ENCODE measurements at places on chromosomes 11 and 22. TPM values are rescaled to one million over a fixed set of nuclear protein-coding genes. Genes with fewer than 3 reads are reported as not detected.

GRCh38 chr11:108906329-108906728 lies 241.5 kb downstream of the DDX10 start:
- DNase-seq, result no peak
- H3K27ac ChIP-seq, result no peak overlapping the region
- no peak overlapping the region for H3K4me3 ChIP-seq
- no peaks in the 10 kb centered on the region for H3K4me1 ChIP-seq
- no peaks in the 10 kb centered on the region for H3K36me3 ChIP-seq

DNA sequence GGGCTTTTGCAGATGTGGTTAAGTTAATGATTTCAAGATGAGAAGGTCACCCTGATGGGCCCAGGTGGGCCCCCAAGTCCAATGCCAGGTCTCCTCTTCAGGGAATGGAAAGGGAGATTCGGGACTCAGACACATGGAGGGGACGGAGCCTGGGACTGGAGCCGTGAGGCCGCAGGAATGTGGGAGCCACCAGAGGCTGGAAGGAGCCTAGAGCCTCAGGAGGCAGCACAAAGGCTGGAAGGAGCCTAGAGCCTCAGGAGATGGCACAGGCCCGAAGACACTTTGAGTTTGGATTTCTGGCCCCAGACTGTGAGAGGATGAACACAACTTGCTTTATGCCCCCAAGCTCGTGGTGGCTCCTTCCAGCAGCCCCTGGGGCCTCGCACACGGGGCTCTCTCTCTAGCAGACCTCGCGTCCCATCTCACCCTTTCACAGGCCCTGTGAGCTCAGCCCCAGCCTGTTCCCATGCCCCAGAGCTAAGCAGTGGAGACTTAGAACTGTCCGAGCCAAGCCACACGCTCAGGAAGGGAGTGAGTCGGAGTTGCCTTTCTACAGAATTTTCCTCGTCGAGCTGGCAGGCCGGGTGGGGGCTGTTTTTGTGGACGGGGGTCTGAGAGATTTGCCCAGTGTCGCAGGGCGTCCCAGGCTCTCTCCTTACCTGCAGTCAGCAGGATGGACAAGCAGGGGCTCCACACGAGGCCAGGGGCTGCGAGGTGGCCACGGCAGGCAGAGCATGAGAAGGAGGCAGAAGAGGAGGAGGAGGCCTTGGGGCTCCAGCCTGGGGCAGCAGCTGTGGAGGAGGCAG lies 937.6 kb downstream of the BRD1 start:
- H3K36me3 ChIP-seq, result no peaks in the 10 kb centered on the region
- no peak for DNase-seq
- H3K27me3 ChIP-seq, result no peaks in the 10 kb centered on the region
- H3K4me3 ChIP-seq, result no peak overlapping the region

DNA sequence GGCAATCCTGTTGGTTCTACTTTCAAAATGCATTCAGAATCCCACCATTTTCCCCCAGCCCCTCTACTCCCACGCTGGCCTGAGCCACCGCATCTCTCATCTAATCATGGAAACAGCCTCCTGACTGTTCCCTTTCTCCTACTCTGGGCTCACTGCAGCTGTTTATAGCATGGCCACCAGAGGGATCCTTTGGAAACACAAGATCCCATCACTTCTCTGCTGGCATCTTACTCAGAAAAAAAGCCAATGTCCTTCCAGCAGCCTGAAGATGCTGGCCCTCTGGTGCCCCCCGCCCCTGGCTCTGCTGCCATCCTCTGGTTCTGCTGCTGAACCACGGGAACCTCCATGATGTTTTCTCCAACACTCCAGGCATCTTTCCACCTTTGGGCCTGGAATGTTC lies 11.1 kb downstream of the MS4A8 start:
- DNase-seq, result no peak
- no peaks in the 10 kb centered on the region for H3K4me1 ChIP-seq
- no peak overlapping the region for H3K27ac ChIP-seq
- peaks cover 18% of the 10 kb centered on the region for H3K27me3 ChIP-seq

- no peak overlapping the region for H3K27ac ChIP-seq
- H3K27me3 ChIP-seq, result peaks cover 13% of the 10 kb centered on the region
- H3K4me3 ChIP-seq, result no peak overlapping the region
- DNase-seq, result no peak
- no peaks in the 10 kb centered on the region for H3K4me1 ChIP-seq
- H3K36me3 ChIP-seq, result no peaks in the 10 kb centered on the region
Measured at GRCh38 chr22:44801476-44801875, 49.1 kb downstream of the ARHGAP8 start.

- DNase-seq, result no peak
- no peaks in the 10 kb centered on the region for H3K36me3 ChIP-seq
- peaks cover 34% of the 10 kb centered on the region for H3K4me1 ChIP-seq
- no peaks in the 10 kb centered on the region for H3K27me3 ChIP-seq
- H3K27ac ChIP-seq, result no peak overlapping the region
- H3K4me3 ChIP-seq, result no peak overlapping the region
Measured at GRCh38 chr11:94638301-94638901, 71.2 kb downstream of the PIWIL4 start.

DNA sequence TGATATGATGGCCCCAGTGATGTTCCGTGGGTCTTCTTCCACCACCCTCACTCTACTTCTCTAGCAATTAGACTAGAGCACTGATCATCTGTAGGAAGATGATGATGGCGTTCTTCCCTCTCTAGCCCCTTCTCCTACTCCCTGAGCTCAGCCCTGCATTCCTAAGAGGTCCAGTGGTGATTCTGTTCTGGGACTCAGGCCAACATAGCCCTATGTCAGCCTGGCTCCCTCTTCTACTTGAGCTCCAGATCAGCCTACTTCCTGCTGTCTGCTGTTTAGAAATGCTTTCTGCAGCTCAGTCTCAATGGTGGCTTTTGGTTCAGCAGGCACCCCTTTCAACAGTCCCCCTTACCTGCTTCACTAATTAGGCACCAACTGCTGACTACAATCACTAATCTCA lies 86.1 kb upstream of the ZBED5 start:
- no peaks in the 10 kb centered on the region for H3K36me3 ChIP-seq
- no peaks in the 10 kb centered on the region for H3K27me3 ChIP-seq
- H3K27ac ChIP-seq, result no peak overlapping the region
- no peak for DNase-seq

DNA sequence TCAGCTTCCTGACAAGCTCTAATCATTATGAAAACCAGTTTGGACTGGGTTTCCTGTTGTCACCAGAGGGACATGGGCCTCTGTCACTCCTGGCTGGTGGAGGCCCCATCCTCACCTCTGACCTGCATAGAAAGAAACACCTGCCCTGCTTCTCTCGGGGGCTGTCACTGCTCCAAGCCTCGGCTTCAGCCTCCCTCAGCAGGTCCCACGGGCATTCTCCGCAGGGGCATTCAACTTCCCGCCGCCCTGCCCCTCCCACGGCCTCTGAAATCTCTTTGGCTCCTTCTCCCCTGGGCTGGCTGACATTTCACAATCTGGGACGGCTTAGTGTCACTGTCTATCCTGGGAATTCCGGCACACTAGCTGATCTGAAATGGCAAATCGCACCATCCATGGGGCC lies 257.9 kb downstream of the CTTN start:
- H3K36me3 ChIP-seq, result no peaks in the 10 kb centered on the region
- no peak overlapping the region for H3K4me3 ChIP-seq
- no peak for DNase-seq

DNA sequence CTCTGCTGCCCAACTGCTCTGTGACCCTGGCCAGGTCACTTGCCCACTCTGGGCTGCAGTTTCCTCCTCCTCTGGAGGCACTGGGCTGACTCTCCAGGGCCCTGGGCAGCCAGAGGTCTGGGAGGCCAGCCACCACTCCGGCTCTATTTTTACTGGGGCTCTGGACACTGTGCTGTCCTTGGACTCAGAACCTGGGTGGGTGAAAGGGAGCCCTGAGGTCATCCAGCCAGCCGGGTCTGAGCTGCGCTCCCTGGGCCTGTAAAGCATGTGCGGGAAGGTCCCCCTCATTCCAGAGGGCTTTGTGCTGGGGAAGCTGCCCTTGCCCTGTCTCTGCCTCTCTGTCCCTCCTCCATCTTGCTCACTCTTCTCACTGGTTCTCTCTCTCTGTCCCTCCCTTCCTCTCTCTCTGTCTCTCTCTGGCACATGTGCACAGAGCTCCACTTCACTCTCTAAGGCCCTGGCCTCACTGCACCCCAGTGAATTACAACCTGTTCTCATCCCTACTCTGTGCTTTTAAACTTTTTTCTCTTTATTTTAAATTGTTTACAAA lies 24.6 kb downstream of the MB start:
- H3K4me1 ChIP-seq, result peaks cover 6% of the 10 kb centered on the region
- no peak for DNase-seq
- peaks cover under 1% of the 10 kb centered on the region for H3K27me3 ChIP-seq
- no peaks in the 10 kb centered on the region for H3K36me3 ChIP-seq
- H3K27ac ChIP-seq, result no peak overlapping the region

- H3K4me1 ChIP-seq, result 0 out of 3 replicates have a peak, but pooled peaks cover 4% of the 10 kb centered on the region
- H3K27me3 ChIP-seq, result no peaks in the 10 kb centered on the region
- H3K36me3 ChIP-seq, result no peaks in the 10 kb centered on the region
Measured at GRCh38 chr11:15700456-15700855, 585.7 kb downstream of the INSC start.

- no peak for DNase-seq
- no peaks in the 10 kb centered on the region for H3K4me1 ChIP-seq
- peaks cover 35% of the 10 kb centered on the region for H3K27me3 ChIP-seq
Measured at GRCh38 chr11:11577932-11578911, 43.6 kb downstream of the GALNT18 start.

GRCh38 chr11:126122863-126123262 lies 60.2 kb upstream of the CDON start:
- H3K27ac ChIP-seq, result no peak overlapping the region
- H3K36me3 ChIP-seq, result no peaks in the 10 kb centered on the region
- H3K27me3 ChIP-seq, result peaks cover 59% of the 10 kb centered on the region
- no peaks in the 10 kb centered on the region for H3K4me1 ChIP-seq
- no peak for DNase-seq

- peaks cover 22% of the 10 kb centered on the region for H3K27me3 ChIP-seq
- peaks cover 4% of the 10 kb centered on the region for H3K4me1 ChIP-seq
- peaks cover 10% of the 10 kb centered on the region for H3K36me3 ChIP-seq
- no peak overlapping the region for H3K27ac ChIP-seq
- no peak for DNase-seq
Measured at GRCh38 chr22:17112491-17113042, 8.6 kb downstream of the TMEM121B start.

DNA sequence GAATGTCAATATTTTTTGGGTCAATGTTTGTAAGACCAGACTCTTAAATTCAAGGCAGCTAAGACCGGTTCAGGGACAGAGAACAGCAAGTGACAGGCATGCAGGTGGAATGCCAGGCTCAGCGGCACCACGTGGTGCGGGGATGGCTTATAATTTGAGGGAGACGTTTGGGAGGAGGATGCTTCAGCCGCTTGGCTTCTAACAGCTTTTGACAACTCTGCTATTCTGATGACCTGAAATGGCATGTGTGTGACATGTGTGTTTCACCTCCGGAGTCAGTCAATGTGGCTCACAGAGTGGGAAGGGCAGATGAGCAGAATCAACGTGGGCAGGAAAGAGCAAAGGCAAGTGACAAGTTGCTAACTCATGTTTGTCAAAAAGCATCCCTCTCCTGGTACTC lies 228.3 kb downstream of the KIRREL3 start:
- no peaks in the 10 kb centered on the region for H3K4me1 ChIP-seq
- no peak for DNase-seq
- no peak overlapping the region for H3K4me3 ChIP-seq
- H3K36me3 ChIP-seq, result no peaks in the 10 kb centered on the region

DNA sequence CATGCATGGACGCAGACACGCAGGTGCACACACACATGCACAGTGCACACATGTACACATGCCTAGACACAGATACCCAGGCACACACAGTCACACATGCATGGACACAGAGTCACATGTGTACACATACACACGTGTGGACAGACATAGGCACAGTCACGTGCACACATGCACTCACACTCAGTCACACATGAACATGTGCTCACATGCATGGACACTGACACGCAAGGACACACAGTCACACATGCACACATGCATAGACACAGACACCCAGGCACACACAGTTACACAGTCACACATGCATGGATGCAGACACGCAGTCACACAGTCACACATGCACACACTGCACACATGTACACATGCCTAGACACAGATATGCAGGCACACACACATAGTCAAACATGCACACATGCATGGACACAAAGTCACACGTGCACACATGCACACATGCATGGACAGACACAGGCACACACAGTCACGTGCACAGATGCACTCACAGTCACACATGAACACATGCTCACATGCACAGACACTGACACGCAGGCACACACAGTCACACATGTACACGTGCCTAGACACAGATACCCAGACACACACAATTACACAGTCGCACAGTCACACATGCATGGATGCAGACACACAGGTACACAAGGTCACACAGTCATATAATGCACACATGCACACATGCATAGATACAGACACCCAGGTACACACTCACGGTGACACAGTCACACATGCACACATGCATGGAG lies 16.8 kb downstream of the MUC2 start:
- no peaks in the 10 kb centered on the region for H3K27me3 ChIP-seq
- H3K36me3 ChIP-seq, result no peaks in the 10 kb centered on the region
- DNase-seq, result no peak
- H3K27ac ChIP-seq, result no peak overlapping the region

- H3K27ac ChIP-seq, result no peak overlapping the region
- DNase-seq, result no peak
- no peak overlapping the region for H3K4me3 ChIP-seq
- H3K4me1 ChIP-seq, result peaks cover 13% of the 10 kb centered on the region
- H3K27me3 ChIP-seq, result no peaks in the 10 kb centered on the region
Measured at GRCh38 chr11:61256710-61257482, 15.9 kb downstream of the PGA5 start.

- H3K4me3 ChIP-seq, result no peak overlapping the region
- H3K27ac ChIP-seq, result no peak overlapping the region
- H3K36me3 ChIP-seq, result no peaks in the 10 kb centered on the region
- no peaks in the 10 kb centered on the region for H3K4me1 ChIP-seq
- no peaks in the 10 kb centered on the region for H3K27me3 ChIP-seq
Measured at GRCh38 chr11:120768949-120769348, 255.0 kb upstream of the TBCEL start.

GRCh38 chr11:43222215-43222614 lies 89.6 kb upstream of the API5 start:
- no peak for DNase-seq
- no peak overlapping the region for H3K27ac ChIP-seq
- no peaks in the 10 kb centered on the region for H3K36me3 ChIP-seq
- no peak overlapping the region for H3K4me3 ChIP-seq

Gene PLAAT5
- not detected for total RNA-seq

Gene B4GALNT4
- 37.1 TPM for total RNA-seq

Gene IL18
- 6.0 TPM for total RNA-seq

Gene PIK3IP1
- 1.3 TPM for total RNA-seq

Gene GDPD4
- not detected for total RNA-seq

Gene PANX2
- total RNA-seq, result 3.9 TPM

Gene MOV10L1
- 0.33 TPM for total RNA-seq

All from K562 (cell line).